ENCODE measurements at places on chromosomes 3 and 15. TPM values are rescaled to one million over a fixed set of nuclear protein-coding genes. Genes with fewer than 3 reads are reported as not detected.

The ROPN1 gene
- total RNA-seq = not detected

The CCDC13 gene
- 0.32 TPM for total RNA-seq

The COLQ gene
- total RNA-seq = 5.1 TPM

DNA sequence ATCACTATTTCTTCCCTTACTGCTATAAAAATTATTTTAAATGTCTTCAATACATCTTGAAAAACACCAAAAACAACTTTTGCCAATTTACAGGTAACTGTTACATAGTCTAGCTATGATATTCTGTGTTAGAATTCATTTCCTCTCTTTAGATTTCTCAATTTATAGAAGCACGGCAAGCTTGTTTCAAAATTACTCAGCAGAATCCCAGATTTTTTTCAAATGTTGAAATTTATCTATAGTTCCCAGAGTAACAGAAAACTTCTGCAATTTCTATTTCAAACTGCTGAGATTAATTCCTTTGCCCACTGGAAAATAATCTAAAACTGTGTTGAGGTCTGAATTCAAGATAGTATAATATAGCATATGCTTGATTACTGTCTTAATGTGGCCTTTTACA lies 41.2 kb downstream of the CCPG1 start:
- no peak for DNase-seq

GRCh38 chr3:58835086-58835485 lies 168.5 kb upstream of the FAM3D start:
- no peak for DNase-seq

The CSPG5 gene
- not detected for total RNA-seq

- DNase-seq = no peak
These were observed 219.3 kb downstream of the EBLN2 start for GRCh38 chr3:73280746-73281145.

- no peak for DNase-seq
These were observed 523.6 kb downstream of the NTRK3 start for GRCh38 chr15:87732976-87733375.

DNA sequence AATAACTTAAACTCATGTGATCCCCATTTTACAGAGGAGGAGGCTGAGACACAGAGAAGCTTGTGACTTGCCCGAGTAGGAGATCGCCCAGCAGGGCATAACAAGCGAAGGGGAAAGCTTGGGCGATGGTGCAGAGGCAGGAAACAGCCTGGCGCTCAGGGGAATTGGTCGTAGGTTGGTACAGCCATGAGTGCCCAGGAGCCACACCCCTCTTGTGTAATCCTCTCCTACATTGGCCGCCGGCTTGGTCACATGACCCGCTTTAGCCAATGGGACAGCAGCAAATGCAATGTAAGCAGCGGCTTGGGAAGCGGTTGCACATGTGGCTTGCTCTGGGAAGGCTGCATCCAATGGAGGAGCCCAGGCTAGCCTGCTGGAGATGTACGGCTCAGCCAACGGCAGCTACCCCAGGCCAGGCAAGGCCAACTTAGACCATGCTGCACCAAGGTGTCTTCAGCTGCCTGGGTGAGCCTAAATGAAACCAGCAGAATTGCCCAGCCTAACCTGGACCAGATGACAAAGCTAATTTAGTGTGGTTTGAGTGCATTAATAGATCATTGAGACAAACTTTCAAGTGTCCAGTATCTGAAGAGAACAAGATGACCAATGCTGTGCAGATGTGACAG lies 50.3 kb upstream of the SLC6A6 start:
- DNase-seq = peak; percentile 5

The GOLGA8T gene
- total RNA-seq = not detected

DNA sequence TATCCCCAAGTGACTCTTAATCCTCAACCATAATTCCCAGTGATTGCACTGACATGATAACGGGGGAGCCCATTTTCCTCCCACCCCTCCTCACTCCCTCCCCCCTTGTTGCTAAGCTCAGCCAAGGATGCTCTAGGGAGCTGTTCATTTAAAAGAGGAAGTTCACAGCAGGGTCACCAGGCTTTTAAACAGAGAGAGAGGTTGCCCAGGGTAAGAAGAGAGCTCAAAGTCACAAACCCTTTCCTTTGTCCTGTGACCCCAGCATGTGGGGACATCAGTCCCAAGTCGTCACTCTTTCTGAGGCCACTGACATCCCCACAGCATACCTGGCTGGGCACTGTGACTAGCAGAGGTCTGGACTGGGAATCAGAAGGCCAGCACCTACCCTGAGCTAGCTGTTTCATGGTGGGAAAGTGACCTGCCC lies 144.1 kb downstream of the RORA start:
- no peak for DNase-seq

The CELF6 gene
- total RNA-seq = 1.7 TPM

GRCh38 chr15:56491110-56491722 lies 26.3 kb upstream of the MNS1 start:
- peak; percentile 79 for DNase-seq

The USP50 gene
- total RNA-seq = not detected

The SERPINI1 gene
- total RNA-seq = 2.4 TPM

GRCh38 chr15:89502867-89503595 lies 6.6 kb upstream of the RHCG start:
- no peak for DNase-seq

DNA sequence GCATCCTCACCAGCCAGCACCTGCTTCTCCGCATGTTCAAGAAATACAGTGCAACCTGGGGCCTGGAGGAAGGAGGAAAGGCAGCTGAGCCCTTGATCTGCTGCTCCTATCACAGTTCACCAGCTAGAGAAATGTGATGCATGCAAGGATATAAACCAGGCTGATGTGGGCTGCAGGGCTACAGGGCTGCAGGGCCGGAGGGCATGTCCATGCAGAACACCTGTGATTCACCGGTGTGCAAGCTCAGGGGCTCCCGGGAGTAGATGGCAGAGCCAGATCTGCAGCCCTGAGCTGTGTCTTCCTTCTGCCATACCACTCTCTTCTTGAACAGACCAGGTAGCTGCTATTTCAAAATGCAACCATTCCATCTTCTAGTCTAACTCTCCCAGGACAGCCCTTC lies 84.9 kb downstream of the HMG20A start:
- DNase-seq = no peak

DNA sequence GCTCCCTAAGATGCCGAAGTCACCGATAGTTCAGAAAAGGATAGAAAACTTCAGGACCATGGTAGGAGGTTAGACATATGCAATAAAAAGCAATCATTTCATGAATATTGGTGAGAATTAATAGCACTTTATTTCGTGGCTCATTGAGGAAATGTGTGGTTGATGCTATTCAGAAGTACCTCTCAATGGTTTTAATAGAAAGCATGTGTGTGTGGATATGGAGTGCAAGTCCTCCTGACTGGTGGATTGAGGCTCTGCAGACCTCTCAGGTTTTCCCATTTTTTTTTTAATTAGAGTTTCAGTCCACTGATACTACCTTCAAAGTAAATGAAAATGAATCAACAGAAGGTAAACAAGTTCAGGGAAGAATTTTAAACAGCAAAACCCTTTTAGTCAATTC lies 384.3 kb upstream of the RARB start:
- no peak for DNase-seq

The SLC2A2 gene
- total RNA-seq = not detected

- peak; percentile 27 for DNase-seq
These were observed 79.1 kb upstream of the MEF2A start for GRCh38 chr15:99486371-99487336.

- DNase-seq = no peak
These were observed 11.6 kb downstream of the USP8 start for GRCh38 chr15:50435772-50436171.

DNA sequence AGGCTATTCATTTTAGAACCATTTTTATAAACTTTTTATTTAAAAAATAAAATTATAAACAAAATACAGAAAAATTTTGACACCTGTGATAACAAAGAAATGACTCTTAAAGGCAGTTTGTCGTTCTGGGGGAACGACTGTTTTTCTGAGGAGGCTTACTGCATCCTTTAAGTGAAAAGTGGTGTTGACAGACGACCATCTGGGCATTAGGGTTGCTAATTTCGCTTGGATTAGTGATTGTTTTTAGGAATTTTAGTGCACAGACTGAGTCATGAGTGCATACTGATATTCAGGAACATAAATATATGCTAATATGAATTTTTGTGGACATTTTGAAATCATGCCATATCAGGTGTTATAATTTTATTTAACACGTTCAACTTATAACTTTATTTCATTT lies 28.5 kb downstream of the OSTN start:
- no peak for DNase-seq

The FGF7 gene
- not detected for total RNA-seq

DNA sequence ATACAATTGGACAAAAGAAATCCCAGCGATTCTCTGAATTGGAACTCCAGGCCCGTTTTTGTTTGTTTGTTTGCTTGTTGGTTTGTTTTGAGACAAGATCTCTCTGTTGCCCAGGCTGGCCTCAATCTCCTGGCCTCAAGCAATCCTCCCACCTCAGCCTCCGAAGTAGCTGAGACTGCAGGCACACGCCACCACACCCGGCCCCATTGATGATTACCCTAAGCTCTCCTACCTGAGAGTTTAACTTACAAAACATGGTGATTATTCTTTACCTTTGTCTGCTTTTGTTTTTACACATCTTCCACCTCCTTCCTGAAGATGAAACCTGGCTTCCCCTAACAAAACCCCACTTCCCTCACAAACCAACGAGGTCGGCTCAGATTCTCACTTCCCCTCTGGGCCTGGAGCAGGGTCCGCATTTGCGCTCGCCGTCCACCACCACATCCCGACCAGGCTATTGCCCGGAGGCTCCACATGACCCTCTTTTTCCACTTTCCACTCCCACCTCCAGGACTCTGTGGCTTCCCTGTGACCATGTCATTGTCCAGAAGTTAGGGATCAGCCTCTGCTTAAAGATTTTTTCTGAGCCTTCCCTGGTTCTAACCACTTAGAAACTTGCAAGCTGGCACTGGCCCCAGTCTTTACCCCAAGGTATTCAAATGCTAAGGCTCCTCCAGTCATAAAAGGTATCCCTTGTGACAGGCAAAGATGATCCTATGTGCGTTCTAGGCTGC lies 14.8 kb downstream of the KLHL6 start:
- no peak for DNase-seq

The FBN1 gene
- total RNA-seq = 0.72 TPM

The CHRD gene
- total RNA-seq = not detected

The FOXB1 gene
- 4.0 TPM for total RNA-seq

DNA sequence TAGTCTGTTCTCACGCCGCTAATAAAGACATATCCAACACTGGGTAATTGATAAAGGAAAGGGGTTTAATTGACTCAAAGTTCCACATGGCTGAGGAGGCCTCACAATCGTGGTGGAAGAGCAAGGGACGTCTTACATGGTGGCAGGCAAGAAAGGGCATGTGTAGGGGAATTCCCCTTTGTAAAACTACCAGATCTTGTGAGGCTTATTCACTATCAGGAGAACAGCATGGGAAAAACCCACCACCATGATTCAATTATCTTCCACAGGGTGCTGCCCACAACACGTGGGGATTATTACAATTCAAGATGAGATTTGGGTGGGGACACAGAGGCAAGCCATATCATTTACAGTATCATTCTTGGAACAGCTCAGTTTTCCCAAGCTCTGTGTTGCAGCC lies 268.0 kb downstream of the SUCLG2 start:
- DNase-seq = no peak

DNA sequence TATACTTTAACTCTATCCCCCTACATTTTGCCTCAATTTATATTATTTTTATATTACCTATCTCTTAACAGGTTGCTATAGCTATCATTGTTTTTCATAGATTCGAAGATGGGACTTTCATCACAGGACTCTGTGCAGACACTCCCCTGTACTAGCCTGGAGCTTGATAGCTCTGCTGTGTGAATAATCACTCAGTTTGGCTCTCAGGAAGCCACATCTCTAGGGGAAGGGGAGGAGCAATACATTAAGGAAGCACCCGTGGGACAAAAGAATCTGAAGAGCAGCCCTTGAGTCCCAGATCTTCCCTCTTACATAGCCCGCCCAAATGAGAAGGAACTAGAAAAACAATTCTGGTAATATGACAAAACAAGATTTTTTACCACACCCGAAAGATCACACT lies 114.3 kb upstream of the FXR1 start:
- DNase-seq = no peak

DNA sequence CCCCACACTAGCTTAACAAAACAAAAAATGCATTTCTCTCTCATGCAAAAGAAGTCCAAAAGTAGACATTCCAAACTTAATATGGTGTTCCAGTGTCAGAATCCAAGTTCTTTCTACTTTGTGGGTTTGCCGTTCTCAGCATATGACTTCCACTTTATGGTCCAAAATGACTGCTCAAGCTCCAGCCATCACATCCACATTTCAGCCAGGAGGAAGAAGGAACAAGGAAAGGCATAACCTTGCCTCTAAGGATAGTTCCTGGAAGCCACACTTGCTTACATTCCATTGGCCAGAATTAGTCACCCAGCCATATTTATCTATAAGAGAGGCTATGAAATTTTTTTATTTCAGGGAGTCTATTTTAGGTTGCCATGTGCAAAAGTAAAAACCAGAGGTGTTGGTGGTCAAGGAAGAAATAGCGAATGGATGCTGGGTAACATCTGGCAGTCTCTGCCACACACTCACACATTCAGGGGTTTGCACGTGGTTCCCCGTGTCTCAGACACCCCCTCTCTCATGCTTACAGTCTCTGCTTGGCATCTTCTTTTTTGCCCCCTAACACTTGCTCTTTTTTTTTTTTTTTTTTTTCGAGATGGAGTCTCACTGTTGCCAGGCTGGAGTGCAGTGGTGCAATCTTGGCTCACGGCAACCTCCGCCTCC lies 69.3 kb downstream of the RPL39L start:
- DNase-seq = no peak

The CFAP92 gene
- total RNA-seq = not detected

DNA sequence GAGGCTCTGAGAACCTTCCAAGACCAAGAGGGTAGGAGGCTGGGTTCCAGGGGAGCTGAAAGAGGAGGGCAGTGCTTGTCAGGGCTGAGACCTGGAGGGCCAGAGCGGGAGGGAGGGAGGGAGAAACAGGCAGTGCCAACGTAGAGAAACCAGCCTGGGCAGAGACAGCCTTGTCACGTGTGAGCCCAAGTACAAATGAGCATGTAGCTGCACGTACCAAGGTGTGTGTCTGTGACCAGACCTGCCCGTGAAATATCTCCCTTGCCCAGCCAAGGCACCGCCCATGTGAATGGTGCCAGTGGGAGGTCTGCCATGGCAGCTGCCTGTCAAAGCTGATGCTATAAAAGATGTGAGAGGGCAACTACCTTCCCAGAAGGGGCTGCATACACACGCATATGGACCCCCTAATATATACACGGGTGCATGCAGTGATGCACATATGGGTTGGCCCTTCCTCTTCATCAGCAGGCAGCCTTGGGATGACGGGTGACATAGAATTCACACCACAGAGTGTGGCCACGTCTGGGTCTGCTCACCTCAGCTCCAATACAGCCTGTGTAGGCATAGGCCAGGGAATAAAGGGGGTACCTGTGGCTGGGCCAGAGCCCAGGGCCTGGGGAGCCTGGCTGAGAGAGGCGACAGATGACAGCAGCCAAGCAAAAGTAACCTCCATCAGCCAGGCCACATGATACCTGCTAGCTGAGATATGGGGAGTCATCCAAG lies 7.8 kb upstream of the CTDSPL start:
- no peak for DNase-seq

All from CD4-positive, CD25-positive, alpha-beta regulatory T cell (primary cell).